Pancreas (tissue), 10 donors: ENCODE measurements at places on chromosomes 16 and 17. TPM values are rescaled to one million over a fixed set of nuclear protein-coding genes. Genes with fewer than 3 reads are reported as not detected.
A peak's percentile ranks its signal among the peaks of the same experiment; 100 is the strongest.

GRCh38 chr17:3921502-3922319 is 5.4 kb upstream of the P2RX1 start:
- no peak for DNase-seq
- no peak overlapping the region for H3K4me3 ChIP-seq
- no peaks in the 10 kb centered on the region for H3K4me1 ChIP-seq
- no peaks in the 10 kb centered on the region for H3K27me3 ChIP-seq
- no peak overlapping the region for H3K27ac ChIP-seq

GRCh38 chr17:71521724-71522123 is 599.1 kb upstream of the SOX9 start:
- no peak for DNase-seq
- no peak overlapping the region for H3K27ac ChIP-seq
- H3K36me3 ChIP-seq: no peaks in the 10 kb centered on the region
- no peak overlapping the region for H3K4me3 ChIP-seq

- H3K4me1 ChIP-seq: no peaks in the 10 kb centered on the region
- DNase-seq: no peak
- H3K27me3 ChIP-seq: no peaks in the 10 kb centered on the region
Observed at GRCh38 chr17:683040-683439, 31.6 kb downstream of the VPS53 start.

- H3K36me3 ChIP-seq: no peaks in the 10 kb centered on the region
- DNase-seq: no peak
- H3K27ac ChIP-seq: no peak overlapping the region
Observed at GRCh38 chr16:9138021-9138680, 46.7 kb downstream of the HAPSTR1 start.

- no peak for DNase-seq
- H3K36me3 ChIP-seq: no peaks in the 10 kb centered on the region
- no peaks in the 10 kb centered on the region for H3K27me3 ChIP-seq
- H3K4me3 ChIP-seq: no peak overlapping the region
- peaks cover 7% of the 10 kb centered on the region for H3K4me1 ChIP-seq
Observed at GRCh38 chr17:57340160-57340981, 84.0 kb downstream of the MSI2 start.

GRCh38 chr17:79946352-79947231 is 89.1 kb downstream of the TBC1D16 start:
- H3K4me1 ChIP-seq: peaks cover 10% of the 10 kb centered on the region
- H3K27ac ChIP-seq: no peak overlapping the region
- peak; percentile 50 for DNase-seq
- H3K27me3 ChIP-seq: no peaks in the 10 kb centered on the region
- H3K36me3 ChIP-seq: no peaks in the 10 kb centered on the region

DNA sequence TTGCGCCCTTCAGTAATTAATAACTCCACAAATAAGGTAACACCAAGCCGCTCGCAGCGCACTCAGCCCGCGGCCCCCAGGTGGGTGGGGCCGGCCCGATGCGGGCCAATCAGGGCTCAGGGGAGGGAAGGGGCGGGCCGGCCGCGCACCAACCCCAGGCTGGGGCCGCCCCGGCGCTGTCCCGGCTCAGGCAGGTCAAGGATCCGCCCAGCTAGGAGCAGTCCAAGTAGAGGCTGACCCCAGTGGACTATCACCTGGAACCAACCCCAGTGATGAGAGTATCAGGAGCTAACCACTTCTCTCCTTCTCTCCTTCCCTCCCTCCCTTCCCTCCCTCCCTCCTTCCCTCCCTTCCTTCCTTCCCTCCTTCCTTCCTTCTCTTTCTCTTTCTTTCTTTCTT is 110.8 kb downstream of the C16orf78 start:
- no peaks in the 10 kb centered on the region for H3K4me1 ChIP-seq
- no peak overlapping the region for H3K4me3 ChIP-seq
- no peaks in the 10 kb centered on the region for H3K27me3 ChIP-seq
- H3K27ac ChIP-seq: no peak overlapping the region
- no peaks in the 10 kb centered on the region for H3K36me3 ChIP-seq
- DNase-seq: peak; percentile 74

DNA sequence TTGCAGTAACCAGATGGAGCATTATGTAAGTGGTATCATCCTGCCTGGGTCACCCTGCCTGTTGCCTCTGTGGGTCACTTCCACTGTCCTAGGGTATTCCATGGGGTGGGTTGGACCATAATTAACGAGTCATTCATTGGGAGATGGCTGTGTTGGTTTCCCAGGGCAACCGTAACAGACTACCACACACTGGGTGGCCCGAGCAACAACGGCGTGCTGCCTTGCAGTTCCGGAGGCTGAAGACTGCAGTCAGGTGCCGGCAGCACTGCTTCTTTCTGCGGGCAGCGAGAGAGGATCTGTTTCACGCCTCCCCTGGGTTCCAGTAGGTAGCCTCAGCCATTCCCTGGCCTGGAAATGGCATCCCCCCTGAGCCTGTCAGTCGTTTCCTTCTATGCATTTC is 28.9 kb upstream of the CMIP start:
- no peak overlapping the region for H3K27ac ChIP-seq
- H3K4me3 ChIP-seq: no peak overlapping the region
- DNase-seq: no peak
- no peaks in the 10 kb centered on the region for H3K4me1 ChIP-seq

GRCh38 chr16:4639899-4640509 is 15.4 kb downstream of the MGRN1 start:
- no peaks in the 10 kb centered on the region for H3K27me3 ChIP-seq
- H3K36me3 ChIP-seq: no peaks in the 10 kb centered on the region
- H3K4me1 ChIP-seq: no peaks in the 10 kb centered on the region
- H3K4me3 ChIP-seq: no peak overlapping the region
- DNase-seq: no peak

DNA sequence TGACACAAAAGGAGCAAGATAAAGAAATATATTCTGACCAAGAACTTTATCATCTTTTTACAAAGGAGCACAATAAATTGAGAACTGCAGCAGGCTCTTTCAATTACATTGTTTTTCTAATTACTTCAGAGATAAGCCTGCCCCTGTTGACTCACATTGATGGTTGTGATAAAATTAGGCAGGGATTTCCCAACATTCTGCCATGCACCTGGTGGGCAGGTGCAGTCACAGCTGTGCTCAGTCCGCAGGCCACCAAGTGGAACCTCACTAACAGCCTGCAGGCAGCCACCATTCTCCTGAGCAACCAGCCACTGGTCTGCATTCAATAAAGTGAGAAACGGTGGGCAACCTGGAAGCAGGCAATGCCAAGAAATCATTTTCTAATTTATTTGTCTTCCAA is 5.1 kb downstream of the FANCA start:
- H3K4me1 ChIP-seq: no peaks in the 10 kb centered on the region
- no peaks in the 10 kb centered on the region for H3K27me3 ChIP-seq
- H3K27ac ChIP-seq: no peak overlapping the region
- H3K36me3 ChIP-seq: no peaks in the 10 kb centered on the region

- DNase-seq: no peak
- H3K4me3 ChIP-seq: no peak overlapping the region
- H3K27ac ChIP-seq: no peak overlapping the region
- H3K4me1 ChIP-seq: no peaks in the 10 kb centered on the region
Observed at GRCh38 chr16:11114366-11115164, 141.4 kb downstream of the SOCS1 start.

DNA sequence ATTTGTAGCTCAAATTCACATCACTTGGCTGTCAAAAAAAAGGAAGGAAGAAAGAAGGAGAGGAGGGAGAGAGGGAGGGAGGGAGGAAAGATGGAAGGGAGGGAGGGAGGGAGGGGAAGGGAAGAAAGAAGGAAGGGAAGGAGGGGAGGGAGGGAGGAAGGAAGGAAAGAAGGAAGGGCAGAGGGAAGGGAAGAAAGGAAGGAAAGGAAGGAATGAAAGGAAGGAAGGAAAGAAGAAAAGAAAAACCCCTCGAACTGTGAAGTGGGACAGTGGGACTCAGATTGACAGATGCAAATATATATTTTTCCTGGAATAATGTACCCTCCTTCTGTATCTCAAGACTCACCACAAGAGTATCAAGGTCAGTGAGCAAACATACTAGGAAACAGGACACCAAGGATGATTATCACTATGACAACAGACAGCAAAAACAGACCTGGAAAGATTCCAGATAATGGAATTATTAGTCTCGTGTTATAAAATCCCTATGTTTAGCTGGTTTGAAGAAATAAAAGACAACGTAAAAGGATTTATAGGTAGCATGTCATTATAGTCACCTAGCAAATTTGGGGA is 24.2 kb upstream of the ABCA3 start:
- peaks cover 8% of the 10 kb centered on the region for H3K4me1 ChIP-seq
- H3K27ac ChIP-seq: no peak overlapping the region
- no peaks in the 10 kb centered on the region for H3K36me3 ChIP-seq
- no peak overlapping the region for H3K4me3 ChIP-seq
- DNase-seq: no peak
- H3K27me3 ChIP-seq: no peaks in the 10 kb centered on the region

DNA sequence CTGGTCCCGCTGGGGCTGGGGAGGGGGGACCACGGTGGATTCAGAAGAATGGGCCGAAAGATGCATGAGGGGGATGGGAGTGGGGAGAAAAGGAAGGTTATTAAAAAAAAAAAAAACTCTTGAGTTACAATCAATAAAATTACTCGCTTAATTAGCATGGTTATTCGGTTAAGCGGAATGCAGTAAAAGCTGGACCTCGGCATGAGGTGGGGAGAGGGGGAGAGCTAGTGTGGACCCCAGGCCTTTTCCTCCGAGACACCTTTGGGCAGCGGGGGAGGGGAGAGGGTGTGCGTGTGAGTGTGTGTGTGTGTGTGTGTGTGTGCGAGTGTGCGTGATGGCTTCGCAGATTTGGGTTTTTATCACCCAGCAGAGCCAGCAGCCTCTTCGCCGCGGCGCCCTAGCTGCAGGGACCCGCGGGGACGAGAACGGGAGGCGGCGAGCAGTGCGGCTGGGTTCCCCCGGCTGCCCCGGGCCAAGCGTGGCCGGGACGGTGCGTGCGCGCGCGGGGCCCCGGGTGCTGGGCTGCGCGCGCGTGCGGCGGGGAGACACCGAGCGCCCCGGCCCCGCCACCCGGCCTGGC is 3.7 kb downstream of the BAHCC1 start:
- H3K27me3 ChIP-seq: no peaks in the 10 kb centered on the region
- H3K4me3 ChIP-seq: peak overlapping the region; percentile 53
- no peak for DNase-seq
- H3K27ac ChIP-seq: no peak overlapping the region
- no peaks in the 10 kb centered on the region for H3K36me3 ChIP-seq
- peaks cover 13% of the 10 kb centered on the region for H3K4me1 ChIP-seq

DNA sequence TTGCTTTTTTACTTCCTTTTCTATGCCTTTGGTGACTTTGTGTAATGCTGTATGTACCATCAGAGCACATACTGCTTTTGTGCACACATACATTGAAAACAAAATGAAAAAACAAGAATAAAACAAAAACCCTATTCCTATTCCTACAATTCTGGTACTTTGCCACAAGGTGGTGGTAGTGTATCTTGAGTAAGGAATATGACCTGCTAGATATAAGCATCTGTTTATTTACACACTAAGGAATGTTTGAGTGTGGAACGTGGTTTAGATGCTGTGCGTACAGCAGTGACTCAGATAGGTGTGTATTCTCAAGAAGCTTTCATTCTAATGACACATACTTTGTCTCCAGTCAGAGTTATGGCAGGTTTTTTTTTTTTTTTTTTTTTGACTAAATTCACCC is 606.2 kb downstream of the WWOX start:
- H3K4me3 ChIP-seq: no peak overlapping the region
- H3K27me3 ChIP-seq: no peaks in the 10 kb centered on the region
- H3K4me1 ChIP-seq: no peaks in the 10 kb centered on the region
- H3K27ac ChIP-seq: no peak overlapping the region

- H3K27ac ChIP-seq: no peak overlapping the region
- DNase-seq: no peak
- H3K27me3 ChIP-seq: no peaks in the 10 kb centered on the region
- no peaks in the 10 kb centered on the region for H3K4me1 ChIP-seq
- no peaks in the 10 kb centered on the region for H3K36me3 ChIP-seq
- no peak overlapping the region for H3K4me3 ChIP-seq
Observed at GRCh38 chr17:79573196-79573896, 37.5 kb downstream of the RBFOX3 start.

DNA sequence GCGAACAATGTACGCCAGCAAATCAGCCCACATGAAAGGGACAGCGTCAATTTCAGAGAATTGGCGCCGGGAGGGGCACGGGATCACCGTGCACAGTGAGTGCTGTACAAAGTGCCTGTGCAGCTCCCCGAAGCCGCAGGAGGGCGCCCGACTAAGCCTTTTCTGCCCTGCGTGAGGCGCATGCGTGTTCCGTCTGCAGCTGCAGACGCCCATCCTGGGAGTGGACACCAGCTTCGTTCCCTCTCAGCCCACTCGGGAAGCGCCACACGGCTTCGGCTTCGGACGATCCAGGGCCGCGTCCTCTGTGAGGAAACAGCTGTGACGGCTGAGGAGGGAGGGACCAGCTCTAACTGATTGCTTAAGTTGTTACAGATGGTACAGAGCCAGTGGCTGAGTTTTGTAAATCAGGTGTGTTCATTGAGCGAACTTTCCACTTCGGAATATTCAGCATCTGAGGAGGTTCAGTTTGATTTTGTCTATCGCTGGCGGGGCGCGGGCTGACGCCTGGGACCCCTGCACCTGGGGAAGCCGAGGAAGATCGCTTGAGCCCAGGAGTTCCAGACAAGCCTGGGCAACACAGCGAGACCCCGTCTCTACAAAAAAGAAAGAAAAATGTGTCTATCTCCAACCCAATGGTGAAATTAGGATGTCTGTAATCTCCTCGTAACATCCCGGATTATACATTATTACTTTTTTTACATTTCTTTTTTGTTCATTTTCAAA is 15.4 kb upstream of the ZNF287 start:
- no peak overlapping the region for H3K27ac ChIP-seq
- DNase-seq: peak; percentile 98
- no peaks in the 10 kb centered on the region for H3K4me1 ChIP-seq
- H3K27me3 ChIP-seq: no peaks in the 10 kb centered on the region
- H3K4me3 ChIP-seq: peak overlapping the region; percentile 29

GRCh38 chr17:4326608-4327007 is 39.9 kb downstream of the UBE2G1 start:
- H3K36me3 ChIP-seq: no peaks in the 10 kb centered on the region
- H3K4me3 ChIP-seq: no peak overlapping the region
- no peak for DNase-seq
- H3K27me3 ChIP-seq: no peaks in the 10 kb centered on the region
- no peak overlapping the region for H3K27ac ChIP-seq

Gene PTX4
- total RNA-seq: not detected

Gene ITGAD
- 0.31 TPM for total RNA-seq

Gene CCDC154
- 0.85 TPM for total RNA-seq

Gene PRR15L
- total RNA-seq: 46.7 TPM

Gene SLC2A4
- total RNA-seq: 0.78 TPM

Gene CCL4L2
- not detected for total RNA-seq

Gene SEZ6L2
- 16.2 TPM for total RNA-seq

Gene SLC38A8
- not detected for total RNA-seq

Gene SRL
- 0.14 TPM for total RNA-seq
